ENCODE measurements at places on chromosomes 16 and 17.

GRCh38 chr17:61399131-61400065 is at the start of gene TBX2:
TSS of gene TBX2 (plus strand) at chr17:61399843. CDS start at chr17:61400177, 334 bp downstream.
- DNase-seq = no peak

DNA sequence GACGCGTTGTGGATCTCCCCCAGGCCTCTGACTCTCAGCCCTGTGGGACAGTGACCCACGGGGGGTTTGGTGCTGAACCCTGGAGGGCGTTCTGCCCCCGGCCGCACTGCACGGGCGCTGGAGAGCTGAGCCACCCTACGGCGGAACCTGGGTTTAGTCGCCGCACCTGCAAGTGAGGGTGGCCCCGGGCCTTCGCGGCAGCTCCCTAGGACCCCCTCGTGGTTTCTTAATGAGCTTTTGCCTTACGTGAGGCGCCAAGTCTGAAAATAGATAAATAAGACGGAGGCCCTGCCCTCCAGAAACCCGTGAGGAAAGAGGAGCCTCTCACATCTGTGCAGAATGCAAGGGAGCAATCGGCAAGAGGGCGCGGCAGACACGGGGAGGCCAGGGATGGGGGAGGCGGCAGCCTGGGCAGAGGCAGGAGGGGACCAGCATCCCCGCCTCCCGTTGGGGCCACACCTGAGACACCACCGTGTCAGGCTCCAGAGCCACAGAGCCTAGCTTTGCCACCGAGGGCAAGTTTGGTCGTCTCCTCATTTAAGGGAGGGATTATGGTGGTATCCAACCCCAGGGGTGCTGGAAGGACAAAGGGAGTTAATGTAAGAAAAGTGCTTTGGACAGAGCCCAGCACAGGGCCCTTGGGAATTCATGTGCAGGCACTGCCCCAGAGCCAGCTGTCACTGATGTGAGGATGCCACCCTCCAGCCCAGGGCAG is 153.2 kb upstream of the CHMP6 start:
- no peak for DNase-seq

GRCh38 chr17:28136923-28137322 is 94.4 kb downstream of the NLK start:
- no peak for DNase-seq

- DNase-seq = no peak
Measured at GRCh38 chr17:1011760-1012735, 15.1 kb downstream of the TIMM22 start.

DNA sequence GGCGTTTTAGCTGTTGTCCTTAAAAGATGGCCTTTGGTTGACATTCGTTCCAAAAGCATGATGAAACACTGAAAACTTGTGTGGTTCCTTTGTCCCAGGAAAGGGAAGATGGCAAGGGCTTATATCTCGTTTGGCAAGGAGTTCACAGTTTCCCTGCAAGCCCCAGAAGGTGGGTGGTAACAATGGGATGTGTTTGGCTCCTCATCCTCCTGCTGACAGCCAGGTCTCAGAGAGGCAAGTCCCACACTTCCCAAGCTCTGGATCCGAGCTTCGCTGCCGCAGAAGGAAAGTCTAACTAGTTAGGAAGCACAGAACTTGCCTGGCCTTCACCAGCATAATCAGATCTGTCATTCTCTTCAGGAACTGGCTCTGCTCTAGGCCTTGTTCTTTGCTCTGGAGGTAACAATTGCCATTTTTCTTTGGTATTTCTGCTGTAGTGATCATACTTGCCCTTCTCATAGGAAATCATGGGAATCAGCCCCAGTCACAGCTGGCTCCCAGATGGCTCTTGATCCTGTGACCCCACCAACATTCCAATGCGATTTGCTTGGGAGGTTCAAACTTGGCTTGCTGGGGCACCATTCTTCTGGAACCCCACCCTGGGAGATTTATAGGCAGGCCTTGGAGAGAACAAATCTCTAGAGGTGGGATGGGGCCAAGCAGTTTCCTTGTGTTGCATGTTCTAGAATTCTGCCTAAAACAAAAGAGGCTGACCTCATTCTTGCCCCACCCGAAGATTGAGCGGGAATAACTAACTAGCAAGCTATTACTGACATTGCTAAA is 17.9 kb downstream of the KPNA2 start:
- no peak for DNase-seq
